ENCODE measurements at places on chromosomes 7 and 10. TPM values are rescaled to one million over a fixed set of nuclear protein-coding genes. Genes with fewer than 3 reads are reported as not detected.

SAP25 gene
- total RNA-seq, result 46.4 TPM

PRRT4 gene
- 0.42 TPM for total RNA-seq

- DNase-seq, result no peak
These were observed 5.8 kb upstream of the SAMD8 start for GRCh38 chr10:75105576-75106197.

GRCh38 chr7:28812616-28813015 lies 145.5 kb downstream of the TRIL start:
- DNase-seq, result no peak

DNA sequence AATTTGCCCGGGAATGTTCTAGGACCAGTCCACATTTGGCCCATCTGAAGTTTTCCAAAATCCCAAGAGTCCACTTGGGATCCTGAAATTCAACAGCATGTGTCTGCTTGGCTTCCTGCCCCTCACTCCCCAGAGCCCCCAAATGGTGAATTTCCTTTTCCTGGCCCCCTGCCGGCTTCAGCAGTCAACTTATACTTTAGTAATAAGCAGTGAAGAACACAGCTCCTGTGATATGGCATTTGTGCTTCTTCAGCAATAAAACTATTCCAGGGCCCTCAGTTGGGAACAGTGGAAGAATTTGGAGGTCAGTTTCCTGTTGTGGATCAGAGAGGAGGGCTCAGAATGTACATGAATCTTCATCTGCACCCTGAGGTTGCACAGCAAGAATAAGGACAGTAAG lies 51.1 kb downstream of the PRF1 start:
- DNase-seq, result no peak

- no peak for DNase-seq
These were observed 181.7 kb upstream of the KAT6B start for GRCh38 chr10:74644738-74645137.

GRCh38 chr10:115909962-115910731 lies 362.9 kb downstream of the GFRA1 start:
- no peak for DNase-seq

ACBD7 gene
- 1.8 TPM for total RNA-seq

DNA sequence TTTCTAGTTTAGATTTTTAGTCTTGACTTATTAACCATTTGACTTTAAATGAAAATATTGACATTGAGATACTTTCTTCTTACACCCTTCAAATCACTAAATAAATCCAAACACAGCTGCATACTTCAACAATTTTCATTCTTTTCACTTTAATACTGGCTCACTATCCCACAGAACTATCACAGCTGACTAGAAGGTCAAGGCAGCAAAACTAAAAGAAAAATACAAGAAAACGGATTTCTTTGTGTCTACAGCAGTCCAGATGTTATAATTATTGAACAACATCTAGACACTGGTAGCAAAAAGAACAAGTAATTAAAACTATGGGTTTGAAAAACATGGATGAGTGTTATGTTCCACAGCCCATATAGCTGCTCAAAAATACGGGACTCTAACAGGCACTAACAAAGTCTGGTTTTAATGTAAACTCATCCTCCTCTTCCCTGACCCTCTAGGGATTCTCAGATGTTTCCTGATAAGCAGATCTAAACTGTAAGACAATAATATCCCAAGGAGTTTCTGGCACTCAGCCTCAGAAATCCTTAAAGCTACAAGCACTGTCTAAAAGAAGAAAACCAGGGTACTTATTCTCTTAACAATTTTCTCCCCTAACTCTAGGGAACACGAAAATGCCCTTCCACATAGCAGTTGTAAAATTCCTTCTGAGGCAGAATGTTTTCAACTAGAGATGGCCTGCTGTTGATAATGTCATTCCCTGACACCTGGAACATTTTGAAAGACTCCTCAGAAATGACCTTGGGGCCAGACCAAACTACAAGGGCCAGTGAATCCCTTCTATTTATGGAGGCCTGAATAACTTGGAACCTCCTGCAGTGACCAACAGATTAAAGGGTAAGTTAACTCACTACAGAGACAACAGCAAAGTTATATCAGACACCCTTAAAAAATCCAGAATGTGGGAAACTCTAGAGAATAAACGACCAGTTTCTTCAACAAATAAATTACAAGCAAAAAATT lies 12.8 kb downstream of the DNMBP start:
- no peak for DNase-seq

DNA sequence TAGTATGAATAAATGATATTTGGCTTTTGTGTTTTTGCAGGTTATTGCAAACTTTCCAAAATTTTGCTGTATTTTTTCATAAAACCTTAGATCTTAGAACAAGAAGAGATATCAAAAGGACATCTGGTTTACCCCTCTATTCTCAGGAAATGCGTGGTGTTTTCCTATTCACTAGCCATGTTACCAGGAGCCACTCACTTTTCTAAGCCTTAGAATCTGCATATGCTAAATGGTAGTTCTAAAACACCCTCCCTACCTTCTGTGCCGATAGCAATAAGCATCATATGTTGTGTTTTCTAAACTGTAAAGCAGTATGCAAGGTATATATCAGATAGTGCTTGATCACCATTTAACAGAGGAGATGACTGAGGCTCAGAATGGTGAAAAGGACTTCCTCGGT lies 715.0 kb upstream of the CELF2 start:
- DNase-seq, result no peak

GRCh38 chr10:59079386-59080226 lies 96.8 kb upstream of the PHYHIPL start:
- DNase-seq, result no peak

GRCh38 chr7:121298831-121299239 lies 30.0 kb upstream of the WNT16 start:
- DNase-seq, result no peak

GRCh38 chr10:12707461-12708185 lies 293.9 kb downstream of the CCDC3 start:
- peak; percentile 27 for DNase-seq

- DNase-seq, result no peak
These were observed 254.9 kb downstream of the SORCS3 start for GRCh38 chr10:104895981-104896380.

DNA sequence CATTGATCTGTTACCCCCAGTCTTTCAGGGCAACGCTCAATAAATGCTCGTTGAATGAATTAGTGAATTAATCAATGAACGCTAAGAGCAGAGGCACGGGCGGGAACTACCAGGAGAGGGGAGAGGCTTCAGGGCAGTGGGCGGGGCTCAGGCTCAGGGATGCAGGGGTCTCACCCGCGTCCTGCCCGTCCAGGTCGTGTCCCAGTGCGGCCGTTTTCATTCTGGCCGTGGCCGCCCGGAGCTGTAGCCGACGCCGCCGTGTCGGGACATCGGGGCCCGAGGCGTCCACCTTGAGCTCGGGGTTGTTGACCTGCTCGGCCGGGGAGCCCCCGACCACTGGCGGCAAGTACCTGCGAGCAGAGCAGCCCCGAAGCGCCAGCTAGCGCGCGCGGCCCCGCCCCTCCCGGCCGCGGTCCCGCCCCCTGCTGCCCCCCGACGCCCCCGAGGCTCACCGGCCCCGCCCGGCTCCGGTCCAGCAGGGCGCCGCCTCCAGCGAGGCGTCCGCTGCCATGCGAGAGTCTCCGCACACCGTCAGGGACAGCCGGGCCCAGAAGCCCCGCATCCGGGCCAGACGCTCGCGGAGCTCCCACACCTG lies 2.8 kb upstream of the GAL3ST4 start:
- DNase-seq, result no peak

GRCh38 chr10:80104066-80104926 lies 25.8 kb downstream of the TMEM254 start:
- peak; percentile 50 for DNase-seq

DNA sequence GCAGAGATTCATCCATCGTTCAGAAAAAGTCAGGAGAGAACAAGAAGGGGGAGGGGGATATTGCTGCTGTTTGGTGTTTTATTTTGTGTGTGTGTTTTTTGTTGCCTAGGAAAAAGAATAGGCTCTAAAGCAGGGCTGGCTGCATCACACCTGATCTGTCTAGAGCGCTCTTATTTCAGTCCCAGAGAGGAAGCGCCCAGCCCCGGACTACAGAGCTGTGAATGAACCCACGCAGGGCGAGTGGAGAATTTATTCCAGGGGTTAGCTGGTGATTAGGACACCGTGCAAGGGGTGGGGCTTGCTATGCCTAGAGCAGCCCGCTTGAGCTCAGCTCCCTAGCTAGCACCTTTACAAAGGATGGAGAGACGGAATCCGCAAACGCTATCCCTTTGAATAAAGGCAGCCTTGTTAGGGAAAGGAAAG lies 621 bp upstream of the FAM13C start:
- DNase-seq, result no peak

DNA sequence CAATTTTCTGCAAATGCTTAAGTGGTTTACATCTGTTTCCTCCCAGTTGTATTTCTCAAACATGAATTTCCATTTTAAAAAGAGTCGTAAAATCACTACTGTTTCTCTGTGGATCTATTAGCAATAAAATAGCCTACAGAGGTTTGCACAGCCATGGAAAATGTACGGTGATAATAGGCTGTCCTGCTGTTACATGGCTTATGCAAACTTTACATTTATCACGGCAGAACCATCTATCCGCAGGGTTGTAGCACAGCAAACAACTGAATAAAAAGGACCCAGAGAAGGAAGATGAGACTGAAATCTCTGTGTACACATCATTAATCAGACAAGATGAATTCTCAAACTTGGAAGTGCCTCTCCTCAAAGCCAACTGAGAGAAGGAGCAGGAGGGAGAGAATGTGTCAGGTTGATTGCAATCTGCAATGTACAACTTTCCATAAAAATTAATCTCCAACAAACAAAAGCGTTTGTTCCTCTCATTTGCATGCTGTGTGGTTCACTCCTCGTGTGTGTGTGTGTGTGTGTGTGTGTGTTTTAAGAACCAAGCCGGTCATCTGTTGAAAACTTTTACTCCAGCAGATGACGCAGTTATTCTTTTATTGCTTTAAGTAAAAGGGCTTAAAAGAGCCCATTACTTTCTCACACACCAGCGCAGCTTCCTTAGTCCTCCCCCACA lies 279.3 kb downstream of the SKAP2 start:
- DNase-seq, result no peak

GRCh38 chr7:132639983-132640382 lies 63.7 kb upstream of the PLXNA4 start:
- no peak for DNase-seq

Measured in natural killer cell (primary cell).